ENCODE measurements at places on chromosomes 11 and 22.

- no peak for DNase-seq
Observed at GRCh38 chr11:31487848-31488247, 21.6 kb downstream of the IMMP1L start.

GRCh38 chr22:50473088-50473487, 1.7 kb downstream of the SBF1 start:
- no peak for DNase-seq

DNA sequence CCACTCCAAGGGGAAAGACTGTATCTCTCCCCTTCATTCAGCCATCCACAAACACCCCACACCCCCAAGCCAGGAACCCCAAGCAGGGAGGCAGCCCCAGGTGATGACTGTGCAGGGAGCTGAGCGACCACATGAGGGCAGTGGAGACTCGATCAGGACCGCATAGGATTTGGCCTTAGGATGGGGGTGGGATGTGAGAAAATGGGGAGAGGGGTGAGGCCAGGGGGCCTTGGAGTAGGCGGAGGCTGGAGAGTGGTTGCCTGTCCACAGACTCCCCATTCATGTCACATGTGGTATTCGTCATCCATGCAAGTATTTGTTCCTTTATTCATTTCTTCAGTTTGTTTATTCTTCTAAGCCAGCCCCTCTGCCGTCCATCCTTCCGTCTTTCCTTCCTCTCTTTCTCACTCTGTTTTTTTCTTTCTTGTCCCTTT, 2.7 kb upstream of the RHOD start:
- DNase-seq = no peak

GRCh38 chr11:46917109-46917761, 1.1 kb downstream of the LRP4 start:
- DNase-seq = no peak

DNA sequence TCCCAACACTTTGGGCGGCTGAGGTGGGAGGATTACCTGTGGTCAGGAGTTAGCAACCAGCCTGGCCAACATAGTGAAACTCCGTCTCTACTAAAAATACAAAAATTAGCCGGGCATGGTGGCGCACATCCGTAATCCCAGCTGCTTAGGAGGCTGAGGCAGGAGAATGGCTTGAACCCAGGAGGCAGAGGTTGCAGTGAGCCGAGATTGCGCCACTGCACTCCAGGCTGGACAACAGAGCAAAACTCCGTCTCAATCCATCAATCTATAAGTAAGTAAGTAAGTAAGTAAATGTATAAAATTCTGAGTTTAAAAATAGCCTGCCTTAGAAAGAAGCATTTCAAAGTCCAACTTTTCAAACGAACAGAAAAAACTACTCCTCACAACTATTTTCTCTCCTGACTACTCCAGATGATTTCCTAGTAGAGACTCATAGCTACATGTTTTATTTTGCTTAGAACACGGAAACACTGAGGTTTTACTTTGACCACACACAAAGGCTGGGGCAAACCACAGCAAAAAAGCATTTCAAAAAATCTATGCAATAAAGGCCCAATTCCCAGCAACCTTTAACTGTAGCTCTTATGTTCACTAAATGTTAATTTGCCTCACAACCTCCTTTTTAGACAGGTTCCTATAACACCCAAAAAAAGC, 16.3 kb downstream of the SPTY2D1 start:
- peak; percentile 14 for DNase-seq

GRCh38 chr11:2209900-2210321, 38.3 kb upstream of the TH start:
- no peak for DNase-seq

GRCh38 chr22:31090217-31091085, 9.3 kb downstream of the SMTN start:
- DNase-seq = no peak

- DNase-seq = no peak
Observed at GRCh38 chr11:111697933-111698371, 68.2 kb downstream of the PPP2R1B start.

DNA sequence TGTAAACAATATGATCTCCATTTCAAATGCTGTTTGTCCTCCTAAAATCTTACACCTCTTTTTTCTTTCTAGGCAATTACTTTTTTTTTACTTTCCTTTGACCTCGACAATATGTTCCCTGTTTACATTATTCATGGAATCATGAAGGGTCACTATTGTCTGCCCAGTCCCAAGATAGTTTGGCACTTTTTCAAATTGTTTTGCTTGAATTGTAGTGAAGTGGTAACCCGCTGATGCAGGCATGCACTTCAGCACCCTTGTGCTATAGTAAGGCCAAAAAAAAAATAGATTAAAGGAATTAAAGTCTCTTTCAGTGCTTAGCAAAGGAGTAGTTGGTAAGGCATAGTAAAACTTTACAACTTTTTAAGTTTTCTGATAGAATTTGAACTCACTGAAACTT, 90.9 kb downstream of the PAX6 start:
- DNase-seq = no peak

DNA sequence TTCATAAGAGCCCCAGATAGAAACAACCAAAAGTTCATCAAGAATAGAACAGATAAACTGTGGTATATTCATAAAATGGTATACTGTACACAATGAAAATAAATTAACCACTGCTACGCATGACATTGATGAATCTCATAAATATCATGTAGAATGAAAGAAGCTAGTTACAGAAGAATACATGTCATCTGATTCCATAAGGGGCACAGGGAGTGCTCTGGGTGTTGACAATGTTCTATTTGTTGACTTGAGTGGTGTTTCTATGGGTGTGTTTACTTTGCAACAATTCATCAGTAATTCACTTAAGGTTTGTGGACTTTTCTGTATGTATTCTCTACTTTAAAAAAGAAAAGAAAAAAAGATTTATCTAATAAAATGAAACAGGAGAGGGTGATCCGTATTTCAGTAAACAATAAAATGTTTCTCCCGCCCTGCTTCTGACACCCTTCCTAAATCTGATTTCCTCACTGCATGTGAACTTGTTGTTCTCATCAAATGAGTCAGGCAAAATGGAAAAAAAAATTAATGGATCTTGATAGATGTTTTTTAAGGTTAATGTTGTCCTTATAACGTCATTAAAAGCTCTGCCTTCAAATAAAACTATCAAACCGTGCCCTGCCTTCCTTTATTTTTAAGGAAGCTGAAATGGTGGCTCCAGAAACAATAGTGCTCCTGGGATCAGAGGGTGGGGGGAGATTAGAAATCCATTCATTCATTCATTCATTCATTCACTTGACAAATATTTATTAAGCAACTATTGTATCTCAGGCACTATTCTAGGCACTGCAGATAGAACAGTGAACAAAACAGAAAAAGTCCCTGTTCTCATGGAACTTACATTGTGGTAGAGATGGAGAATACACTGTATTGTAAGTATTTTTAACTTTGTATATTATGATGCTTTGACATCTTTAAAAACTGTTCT, 77.2 kb upstream of the CD44 start:
- no peak for DNase-seq

DNA sequence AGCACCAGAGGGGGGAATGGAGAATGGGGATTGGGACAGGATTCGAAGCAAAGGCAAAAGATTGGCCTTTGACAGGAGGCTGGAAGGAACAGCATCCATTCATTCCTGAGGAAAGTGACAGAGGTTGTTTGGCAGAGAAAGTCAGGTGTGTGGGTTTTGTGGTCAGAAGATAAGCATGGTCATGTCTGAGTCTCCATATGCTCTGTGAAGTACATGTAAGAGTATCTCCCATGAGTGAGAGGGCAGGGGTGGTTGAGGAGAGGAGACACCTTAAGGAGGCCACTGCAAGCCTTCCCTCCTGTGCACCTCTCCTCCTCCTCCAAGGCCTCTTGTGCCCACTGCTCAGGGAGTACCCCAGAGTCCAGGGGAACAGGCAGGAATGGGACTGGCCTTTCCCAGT, 1.9 kb upstream of the NLRP10 start:
- DNase-seq = no peak

GRCh38 chr11:34634694-34635062, 13.8 kb downstream of the EHF start:
- no peak for DNase-seq

DNA sequence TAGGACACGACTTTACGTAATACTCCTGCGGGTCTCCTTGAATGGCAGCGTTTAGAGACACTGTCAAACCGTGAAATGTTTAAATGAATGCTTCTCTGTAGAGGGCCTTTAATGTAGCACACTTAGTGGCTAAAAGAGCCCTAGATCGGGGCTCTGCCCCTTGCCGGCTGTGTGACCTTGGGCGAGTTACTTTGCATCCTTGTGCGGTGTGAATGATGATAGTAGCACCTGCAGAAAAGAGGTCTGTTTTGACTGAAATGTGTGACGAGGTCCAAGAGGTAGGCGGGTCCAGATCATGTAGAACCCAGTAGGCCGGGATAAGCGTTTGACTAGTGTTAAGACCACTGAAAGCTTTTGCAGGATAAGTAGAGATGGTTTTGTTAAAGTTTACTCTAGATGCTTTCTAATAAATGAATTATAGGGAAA, 866 bp downstream of the MED17 start:
- DNase-seq = no peak

DNA sequence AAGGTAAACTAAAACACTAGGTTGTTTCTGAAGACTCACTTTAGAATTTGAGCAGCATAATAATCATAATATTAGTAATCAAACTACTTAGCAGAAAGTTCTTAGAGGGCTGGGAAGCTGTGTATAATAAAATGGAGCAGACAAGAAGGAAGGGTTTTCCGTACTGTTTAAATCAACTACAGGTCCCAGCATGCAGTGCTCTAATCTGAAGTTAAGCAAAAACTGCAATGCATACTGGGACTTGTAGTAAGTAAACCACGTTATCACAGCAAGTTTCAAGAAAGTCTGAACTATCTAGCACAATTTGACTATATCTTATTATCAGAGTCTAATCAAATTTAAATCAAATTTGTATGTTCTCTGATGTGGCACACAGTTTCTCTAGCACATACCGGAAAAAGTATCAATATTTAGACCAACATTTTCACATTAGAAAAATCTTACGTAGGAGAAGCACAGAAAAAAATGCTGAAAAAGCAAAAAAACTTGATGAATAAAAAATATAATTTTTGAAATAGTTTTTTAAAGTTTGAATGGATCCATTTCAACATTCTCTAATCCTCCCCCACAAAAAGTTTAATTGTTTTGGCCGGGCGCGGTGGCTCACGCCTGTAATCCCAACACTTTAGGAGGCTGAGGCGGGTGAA, 8.2 kb downstream of the PHF21A start:
- DNase-seq = no peak

GRCh38 chr11:96313163-96313562, 29.8 kb downstream of the MAML2 start:
- DNase-seq = no peak

DNA sequence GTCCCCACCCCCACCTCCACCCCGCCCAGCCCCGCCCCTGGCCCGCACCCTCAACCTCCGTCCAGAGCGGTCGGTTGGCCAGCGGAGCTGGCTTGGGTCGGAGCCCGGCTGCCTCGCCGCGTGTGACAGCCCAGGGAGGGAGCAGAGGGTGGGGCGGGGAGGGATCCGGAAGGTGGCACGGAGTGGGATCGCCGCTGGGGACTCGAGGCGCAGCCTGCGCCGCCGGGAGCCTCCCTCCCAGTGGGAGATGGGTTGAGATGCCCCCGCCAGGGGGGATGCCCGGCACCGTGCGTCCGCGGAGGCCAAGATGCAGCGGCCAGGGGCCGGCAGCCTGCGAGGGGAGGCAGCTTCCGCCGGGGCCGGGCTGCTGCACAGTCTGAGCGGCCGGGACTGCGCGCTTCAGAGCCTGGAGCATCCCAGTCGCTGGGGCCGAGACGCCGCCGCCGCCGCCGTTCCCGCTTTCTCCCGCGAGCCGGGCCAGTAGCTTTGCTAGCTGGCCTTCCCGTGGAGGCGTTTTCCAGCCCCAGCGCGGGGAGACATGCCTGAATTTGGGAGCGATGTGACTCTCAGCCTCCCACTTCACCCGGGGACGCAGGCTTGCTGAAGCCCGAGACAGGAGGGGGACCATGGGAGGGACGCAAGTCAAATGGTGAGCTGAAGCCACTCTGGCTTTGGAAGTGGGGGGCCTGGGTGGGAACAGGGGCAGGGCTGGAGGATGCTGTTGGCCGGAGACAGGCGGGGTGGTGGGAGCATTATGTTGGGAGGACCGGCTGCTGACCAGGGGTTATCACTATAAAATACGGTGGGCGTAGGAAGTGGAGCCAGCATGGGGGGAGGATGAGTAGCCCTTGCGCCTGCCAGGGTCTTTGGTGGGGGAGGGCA, 40.2 kb downstream of the DIXDC1 start:
- DNase-seq = no peak

Measured in stimulated activated CD8-positive, alpha-beta memory T cell treated with anti-CD3 and anti-CD28 coated beads, Interleukin-2, amount 100 ng/mL, for 1 hour (primary cell).